ENCODE measurements at places on chromosomes 1 and 21.

DNA sequence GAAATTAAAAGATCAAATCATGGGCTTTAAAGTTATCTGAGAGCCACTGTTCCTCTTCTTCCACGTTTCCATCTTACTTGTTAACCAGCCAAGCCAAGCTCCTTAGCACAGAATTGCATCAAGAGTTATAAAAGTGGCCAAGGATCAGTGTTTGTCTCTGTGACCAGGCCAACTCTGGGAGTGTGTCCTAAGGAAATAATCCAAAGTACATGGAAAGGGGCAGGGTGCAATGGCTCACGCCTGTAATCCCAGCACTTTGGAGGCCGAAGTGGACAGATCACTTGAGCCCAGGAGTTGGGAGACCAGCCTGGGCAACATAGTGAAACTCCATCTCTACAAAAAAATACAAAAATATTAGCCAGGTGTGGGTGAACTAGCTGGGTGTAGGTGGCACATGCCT, 10.0 kb upstream of the MPZL1 start:
- no peak for DNase-seq

DNA sequence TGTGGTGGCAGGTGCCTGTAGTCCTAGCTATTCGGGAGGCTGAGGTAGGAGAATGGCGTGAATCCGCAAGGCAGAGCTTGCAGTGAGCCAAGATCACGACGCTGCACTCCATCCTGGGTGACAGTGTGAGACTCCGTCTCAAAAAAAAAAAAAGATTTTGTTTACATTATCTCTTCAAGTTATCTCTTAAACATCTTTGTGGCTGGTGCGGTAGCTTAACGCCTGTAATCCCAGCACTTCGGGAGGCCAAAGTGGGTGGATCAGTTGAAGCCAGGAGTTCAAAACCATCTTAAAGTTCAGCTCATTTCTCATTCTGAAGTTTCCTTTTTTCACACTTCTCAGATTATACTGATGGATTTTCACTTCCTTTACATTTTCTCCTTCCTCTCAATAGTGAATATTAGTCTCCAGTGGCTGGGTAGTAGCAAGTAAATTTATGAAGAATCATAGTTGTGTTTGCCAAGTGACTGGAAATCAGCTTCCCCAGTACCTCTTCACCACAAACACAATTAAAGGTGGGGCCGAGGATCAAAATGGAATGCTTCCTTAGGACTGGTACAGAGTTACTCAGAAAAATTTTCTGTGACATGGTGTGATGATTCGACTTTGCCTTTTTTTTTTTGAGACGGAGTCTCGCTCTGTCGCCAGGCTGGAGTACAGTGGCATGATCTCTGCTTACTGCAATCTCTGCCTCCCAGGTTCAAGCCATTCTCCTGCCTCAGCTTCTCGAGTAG, 13.8 kb downstream of the PIP5K1A start:
- DNase-seq: no peak

DNA sequence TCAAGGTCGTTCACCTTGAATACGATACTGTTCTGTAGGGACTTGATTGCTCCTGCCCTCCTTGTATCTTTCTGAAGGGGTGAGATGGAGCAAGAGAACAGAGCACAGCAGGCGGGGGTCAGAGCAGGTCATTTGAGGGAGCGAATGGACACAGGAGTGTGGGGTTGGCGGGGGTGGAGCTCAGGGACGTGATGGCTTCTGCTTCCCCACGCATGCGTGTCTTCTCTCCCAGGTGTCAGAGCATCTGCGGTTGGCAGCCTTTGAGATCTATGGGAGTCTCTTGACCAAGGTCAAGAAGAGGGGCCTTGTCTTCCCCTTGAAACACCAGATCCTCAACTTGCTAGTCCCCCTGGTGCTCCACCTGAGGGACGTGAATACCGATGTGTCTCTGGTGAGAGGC, 63.9 kb downstream of the INAVA start:
- DNase-seq: no peak

- DNase-seq: no peak
These were observed 72.1 kb downstream of the GPR52 start for GRCh38 chr1:174519844-174520243.

GRCh38 chr1:33400153-33400911, 30.6 kb downstream of the PHC2 start:
- no peak for DNase-seq

DNA sequence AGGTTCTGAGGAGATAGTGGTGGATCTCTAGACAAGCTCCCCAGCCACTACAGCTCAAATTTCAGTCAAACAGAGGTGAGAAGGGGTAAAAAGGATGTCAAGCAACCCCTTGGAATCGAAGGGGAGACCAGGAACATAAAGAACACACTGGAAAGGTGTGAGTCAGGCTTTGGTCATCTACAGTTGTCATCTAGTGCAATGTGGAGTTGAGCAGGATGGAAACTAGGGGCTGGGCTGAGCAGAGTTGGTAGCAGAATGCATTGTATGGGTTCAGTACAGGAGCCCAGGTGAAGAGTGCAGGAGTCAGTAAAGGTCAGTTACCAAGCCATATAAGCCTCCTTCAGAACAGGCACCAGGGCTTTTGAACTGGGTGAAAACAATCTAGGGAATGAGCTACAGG, 52.7 kb upstream of the VAV3 start:
- DNase-seq: no peak

- DNase-seq: no peak
These were observed 60.5 kb downstream of the MAP3K7CL start for GRCh38 chr21:29190923-29191331.

DNA sequence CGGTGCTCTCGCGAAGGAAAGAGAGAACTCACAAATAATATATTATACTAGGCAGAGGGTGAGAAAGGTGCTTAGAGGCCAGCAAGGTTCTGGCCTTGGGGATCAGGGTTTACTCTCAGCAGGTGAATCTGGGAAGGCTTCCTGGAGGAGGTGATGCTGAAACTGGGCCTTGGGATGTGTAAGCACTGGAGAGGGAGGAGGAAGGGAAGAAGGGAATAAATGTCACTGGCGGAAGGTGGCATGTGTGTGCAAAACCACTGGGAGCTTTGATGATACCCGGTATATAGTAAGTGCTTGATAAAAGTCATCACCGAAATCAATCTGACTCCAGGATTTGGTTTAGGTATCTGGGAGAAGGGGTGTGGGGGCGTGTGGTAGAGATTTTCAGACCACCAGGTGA, 24.4 kb downstream of the SPSB1 start:
- DNase-seq: no peak

DNA sequence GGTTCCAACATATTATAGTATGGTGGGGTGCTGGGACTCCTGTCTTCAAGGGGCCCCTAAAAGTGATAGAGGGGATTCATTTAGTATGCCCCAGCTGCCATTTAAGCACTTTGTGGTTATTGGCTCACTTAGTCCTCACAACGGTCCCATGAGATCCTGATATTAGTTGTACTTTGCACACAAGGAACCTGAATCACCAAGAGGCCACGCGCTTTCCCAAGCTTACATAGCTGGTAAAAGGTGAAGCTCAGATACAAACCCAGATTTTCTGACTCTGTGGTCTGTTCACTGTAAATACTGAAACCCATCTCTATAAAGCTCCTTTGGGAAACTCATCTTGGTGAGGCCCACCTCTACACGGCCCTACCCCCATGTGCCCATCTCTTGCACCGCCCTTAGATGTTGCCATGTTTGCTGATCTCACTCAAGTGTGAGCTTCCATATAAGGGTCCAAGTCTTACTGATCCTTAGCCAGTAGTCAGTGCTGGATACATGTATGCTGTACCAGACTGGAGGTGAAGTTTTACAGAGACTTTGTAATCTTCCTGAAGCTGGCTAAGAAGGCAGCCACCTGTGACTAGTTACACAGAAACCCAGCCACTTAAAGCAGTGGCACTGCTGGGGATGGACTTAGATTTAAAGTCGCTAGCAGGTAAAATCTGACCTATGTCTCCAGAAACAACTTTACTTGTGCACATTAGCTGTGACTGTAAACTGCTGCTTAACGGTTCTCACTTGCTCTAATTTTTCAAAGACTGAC, 124.4 kb upstream of the HOOK1 start:
- DNase-seq: no peak

GRCh38 chr21:44378646-44379514, 25.5 kb downstream of the TRPM2 start:
- DNase-seq: no peak

DNA sequence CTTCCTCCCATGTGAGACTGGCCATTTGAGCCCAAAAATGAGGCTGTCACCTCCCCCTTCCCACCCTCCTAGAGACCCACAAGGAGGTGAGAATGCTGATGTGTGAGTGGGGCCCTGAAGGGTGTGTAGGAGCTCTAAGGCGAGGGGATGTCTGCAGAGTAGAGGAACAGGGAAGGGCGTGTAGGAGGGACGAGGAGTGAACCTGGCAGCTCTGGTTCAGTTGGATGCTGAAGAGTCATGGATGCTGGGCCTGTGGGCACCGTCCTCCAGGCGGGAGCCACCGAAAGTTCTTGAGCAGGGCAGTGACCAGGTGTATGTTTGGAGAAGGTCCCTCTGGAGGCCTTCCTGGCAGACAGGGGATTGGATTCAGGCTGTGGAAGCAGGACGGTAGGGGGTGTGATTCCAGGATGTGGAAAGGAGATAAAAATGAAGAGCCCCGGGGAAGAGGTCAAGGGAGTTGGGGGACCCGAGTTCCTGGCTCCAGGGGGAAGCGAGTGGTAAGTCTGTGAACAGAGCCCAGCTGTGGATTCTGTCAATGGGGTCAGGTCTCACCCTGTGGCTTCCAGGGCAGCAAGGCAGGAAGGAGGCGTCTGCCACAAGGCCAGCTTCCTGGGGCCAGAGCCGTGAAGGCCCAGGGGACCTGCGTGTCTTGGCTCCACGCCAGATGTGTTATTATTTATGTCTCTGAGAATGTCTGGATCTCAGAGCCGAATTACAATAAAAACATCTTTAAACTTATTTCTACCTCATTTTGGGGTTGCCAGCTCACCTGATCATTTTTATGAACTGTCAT, 7.9 kb downstream of the SAMD11 start:
- no peak for DNase-seq

DNA sequence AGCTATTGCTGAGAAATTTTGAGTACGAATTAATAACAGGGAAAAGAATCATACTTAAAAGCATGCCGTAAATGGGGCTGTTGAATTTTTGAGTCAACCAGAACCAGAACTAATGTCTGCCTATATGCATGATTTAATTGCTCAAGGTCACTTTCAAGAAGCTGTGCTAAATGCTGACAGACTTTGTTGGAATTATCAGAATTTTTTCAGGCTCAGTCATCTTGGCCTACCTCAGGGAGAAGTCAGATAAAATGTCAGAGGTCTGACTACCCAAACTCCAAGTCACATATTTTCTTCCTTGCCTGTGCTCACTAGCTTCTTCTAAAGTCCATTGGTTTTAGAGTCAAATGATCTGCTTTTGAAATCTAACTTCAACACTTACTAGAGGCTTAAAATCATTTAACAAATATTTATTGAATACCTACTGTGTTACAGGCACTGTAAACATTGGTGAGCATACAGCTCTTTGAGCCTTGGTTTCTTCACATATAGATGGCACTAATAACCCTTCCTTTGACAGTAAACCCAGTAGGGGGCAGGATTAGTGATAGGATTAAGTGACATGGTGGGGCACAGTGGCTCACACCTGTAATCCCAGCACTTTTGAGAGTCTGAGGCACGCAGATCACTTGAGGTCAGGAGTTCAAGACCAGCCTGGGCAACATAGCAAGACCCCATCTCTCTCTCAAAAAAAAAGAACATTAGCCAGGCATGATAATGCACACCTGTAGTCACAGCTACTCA, 121.2 kb upstream of the SLC44A3 start:
- no peak for DNase-seq

DNA sequence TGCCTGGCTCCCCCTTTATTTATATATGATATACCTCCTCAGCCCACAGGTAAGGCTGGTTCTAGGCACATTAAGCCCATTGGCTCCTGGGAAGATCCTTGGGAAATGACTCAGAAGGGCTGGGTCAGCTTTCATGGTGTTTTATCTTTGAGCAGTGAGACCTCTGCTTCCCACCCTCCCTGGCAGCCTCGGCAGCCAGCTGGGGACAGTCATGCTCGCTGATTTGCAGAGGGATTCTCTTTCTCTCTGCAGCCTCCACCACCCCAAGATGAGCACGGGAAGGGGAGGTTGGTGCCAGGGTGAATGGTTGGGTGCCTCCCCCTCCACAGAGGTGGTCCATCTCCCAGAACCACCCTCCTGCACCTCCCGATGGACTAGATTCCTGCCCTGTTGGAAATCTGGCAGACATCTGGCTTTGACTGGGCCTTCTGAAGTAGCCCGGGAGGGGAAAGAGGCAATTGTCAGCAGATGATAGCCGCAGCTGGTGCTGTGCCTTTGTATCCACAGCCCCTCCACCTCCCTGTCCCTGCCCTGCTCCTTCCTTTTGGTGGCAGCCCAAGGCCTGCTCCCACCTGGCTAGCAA, 24.6 kb downstream of the IER5 start:
- DNase-seq: no peak

- no peak for DNase-seq
These were observed 66.9 kb downstream of the CDC7 start for GRCh38 chr1:91567583-91567982.

DNA sequence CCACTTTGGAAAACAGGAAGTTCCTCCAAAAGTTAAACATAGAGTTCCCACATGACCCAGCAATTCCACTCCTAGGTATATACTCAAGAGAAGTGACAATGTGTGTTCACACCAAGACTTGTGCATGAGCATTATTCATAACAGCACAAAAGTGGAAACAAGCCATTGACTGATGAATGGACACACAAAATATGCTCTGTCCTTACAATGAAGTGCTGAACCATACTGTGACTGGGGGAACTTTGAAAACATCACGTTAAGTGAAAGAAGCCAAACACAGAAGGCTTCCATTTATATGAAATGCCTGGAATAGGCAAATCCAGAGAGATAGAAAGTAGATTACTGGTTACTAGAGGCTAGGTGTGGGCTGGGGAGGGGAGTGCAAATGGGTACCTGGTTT, 150.3 kb downstream of the ZSCAN20 start:
- no peak for DNase-seq

DNA sequence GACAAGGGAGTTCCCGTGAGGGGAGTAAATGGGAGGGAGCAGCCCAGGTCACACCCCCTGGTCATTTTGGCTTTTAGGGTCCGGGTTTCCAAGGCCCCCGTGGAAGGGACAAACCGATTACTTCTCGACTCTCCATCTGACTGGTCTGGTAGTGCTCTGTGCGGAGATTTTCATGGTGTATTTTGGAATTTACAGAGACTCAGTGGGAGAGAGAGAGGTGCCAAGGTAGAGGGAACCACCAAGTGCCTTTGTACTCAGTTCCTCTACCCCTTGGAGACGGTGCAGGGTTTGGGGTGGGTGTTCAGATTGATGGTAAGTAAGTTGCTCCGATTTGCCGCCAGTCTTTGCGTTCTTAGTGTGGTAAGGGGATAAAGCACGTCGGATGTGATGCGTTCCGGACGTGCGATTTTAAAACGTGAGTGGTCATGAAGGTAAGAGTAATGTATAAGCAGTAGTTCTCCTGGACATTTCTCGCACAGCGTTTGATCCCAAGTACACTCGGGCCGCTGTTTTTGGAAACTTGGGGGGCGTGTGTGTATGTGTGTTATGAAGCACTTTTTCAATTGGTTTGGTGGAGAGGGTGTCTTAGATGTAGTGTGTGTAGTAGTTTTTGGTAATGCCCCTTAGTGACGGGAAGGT, 682 bp downstream of the SUCO start:
- DNase-seq: peak; percentile 17

GRCh38 chr1:58447886-58448285, 98.6 kb downstream of the OMA1 start:
- no peak for DNase-seq

- DNase-seq: no peak
These were observed 14.5 kb downstream of the SYT11 start for GRCh38 chr1:155873860-155874259.
